Dorsolateral prefrontal cortex (tissue), 122 donors: ENCODE measurements at places on chromosomes 12 and 14. TPM values are rescaled to one million over a fixed set of nuclear protein-coding genes. Genes with fewer than 3 reads are reported as not detected.

DNA sequence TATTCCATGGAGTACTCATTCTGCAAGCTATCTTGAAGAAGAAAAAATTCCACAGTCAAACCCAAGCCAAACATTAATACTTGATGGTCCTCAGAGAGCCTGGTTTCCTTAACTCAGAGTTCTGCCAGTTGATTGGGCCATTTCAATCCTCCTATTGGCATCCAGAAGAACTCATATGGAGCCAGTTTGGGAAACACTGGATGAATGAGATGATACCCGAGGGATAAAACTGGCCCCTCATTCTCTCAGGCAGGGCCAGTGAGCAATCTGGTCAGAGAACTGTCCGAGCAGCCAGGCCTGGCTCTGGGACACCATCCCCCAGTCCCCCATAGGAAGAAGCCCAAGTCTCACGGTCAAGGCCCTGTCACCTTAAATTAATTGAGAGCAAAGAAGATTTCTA lies 48.8 kb downstream of the NUAK1 start:
- no peak for DNase-seq

- DNase-seq: no peak
Measured at GRCh38 chr12:100141666-100141997, 1.0 kb downstream of the BLTP3B start.

DNA sequence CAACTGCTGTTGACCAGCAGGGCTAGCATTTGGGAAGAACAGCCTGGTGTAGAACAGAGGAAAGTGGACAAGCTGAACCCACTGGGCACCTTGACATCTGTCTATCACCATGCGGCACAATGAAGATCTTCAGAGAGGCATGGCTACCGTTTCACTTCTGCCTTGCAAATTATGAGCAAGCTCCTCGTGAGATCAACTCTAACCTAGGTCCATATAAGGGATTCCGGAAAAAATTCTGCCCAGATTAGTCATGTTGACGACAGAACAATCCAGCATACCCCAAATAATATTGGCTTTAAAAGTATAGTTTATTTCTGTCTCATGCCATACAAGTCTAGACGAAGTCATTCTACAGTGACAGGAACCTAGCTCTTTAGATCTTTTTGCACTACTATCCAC lies 91.6 kb upstream of the ATF7IP start:
- no peak for DNase-seq

- DNase-seq: no peak
Measured at GRCh38 chr12:45655743-45656142, 73.8 kb upstream of the ARID2 start.

DNA sequence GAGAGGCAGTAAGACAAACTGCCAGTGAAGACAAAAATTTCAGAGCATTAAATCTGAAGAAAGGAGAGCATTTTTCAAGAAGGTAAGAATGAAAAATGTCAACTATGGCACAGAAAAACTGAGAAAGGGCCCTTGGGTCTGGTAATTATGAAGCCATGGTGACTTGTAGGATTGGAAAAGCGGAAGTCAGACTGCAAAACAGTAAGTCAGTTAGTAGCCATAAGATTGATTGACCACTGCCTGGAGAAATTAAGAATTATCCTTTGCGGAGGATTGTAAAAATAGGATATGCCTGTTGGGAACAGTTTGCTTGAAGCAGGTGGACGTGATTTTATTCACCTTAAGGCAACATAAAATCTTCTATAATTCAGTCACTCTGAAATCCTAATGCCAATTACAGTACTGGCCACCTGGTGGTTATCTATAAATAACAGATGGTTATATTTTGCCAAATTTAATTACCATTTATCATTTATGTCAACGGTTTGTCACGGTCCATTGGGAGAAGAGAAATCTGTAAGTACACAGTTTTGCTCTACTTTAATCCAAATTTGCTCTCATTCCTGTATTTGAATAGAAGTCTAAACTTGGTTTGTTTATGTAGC lies 127.1 kb upstream of the CNTN1 start:
- no peak for DNase-seq

- DNase-seq: no peak
Measured at GRCh38 chr12:61291647-61292046, 968.6 kb upstream of the USP15 start.

DNA sequence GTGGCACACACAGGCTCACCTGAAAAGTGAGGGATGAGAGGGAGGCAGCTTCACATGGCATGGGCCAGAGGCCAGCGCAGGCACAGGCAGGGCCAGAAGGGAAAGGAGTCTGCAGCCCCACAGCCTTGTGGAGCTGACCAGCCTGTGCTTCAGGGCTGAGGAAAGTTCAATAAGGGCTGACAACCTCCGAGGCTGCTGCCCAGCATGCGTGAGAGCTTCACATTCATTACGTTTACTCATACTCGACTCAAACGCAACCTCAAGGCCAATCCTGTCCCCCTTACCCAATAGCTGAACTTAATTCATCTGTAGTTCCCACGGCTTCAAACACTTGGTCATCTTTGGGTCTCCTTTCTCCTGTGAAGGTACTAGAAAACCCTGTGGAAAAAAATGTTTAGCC lies 4.8 kb downstream of the MMAB start:
- no peak for DNase-seq

GRCh38 chr12:58695263-58695662 lies 225.0 kb downstream of the LRIG3 start:
- DNase-seq: no peak

- DNase-seq: no peak
Measured at GRCh38 chr12:83514372-83514771, 827.7 kb downstream of the TMTC2 start.

GRCh38 chr12:58988643-58989344 lies 68.5 kb upstream of the LRIG3 start:
- no peak for DNase-seq

DNA sequence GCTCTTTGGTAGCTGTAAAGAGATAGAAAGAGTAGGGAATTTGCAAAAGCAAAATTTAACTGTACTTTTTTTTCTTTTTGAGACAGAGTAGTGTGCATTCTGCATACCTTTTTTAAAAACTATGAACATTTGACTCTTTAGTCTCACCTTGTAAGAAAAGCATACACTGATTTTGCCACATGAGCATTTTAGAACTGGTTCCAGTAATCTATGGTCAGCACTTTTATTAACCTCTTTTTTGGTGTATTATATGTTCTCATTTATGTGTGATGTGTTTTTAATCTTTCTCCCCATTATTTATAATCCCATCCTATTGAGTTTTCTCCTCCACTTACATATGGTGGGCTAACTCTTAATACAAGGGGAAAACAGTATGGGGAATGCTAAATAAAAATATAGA lies 1111.4 kb downstream of the FLRT2 start:
- no peak for DNase-seq

DNA sequence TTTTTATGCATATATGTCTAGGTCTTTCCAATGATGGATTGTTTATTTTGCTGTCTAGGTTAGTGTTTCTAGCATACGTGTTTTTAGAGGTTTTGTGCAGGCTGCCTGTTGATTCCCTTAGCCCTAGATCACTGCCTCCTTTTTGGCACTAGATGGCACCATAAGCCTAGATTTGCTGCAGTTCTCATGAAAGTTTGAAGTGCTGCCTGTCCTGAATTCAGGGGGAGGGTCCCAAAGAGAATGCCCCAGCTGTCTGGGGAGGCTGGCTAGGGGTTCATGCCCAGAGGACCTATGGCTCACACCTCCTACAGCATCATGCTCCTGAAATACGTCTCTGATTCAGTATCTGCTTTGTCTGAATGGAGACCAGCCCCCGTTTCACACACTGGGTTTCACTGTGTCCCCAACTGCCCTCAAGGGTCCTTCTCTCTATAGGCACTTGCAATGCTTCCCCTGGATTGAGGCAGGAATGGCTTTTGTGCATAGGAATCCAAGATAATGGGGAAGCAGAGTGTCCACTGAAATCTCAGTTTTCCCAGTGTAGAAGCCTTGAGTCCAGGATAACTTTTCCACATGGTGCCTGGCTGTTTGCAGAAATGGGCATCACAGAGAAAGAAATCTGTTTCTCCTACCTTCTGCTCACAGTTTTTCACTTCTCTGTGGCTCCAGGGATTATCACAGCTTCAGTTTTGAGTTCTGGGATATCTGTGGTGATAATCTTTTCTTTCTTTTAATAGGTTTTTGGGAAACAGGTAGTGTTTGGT lies 14.2 kb upstream of the TXNRD1 start:
- DNase-seq: peak; percentile 24

DNA sequence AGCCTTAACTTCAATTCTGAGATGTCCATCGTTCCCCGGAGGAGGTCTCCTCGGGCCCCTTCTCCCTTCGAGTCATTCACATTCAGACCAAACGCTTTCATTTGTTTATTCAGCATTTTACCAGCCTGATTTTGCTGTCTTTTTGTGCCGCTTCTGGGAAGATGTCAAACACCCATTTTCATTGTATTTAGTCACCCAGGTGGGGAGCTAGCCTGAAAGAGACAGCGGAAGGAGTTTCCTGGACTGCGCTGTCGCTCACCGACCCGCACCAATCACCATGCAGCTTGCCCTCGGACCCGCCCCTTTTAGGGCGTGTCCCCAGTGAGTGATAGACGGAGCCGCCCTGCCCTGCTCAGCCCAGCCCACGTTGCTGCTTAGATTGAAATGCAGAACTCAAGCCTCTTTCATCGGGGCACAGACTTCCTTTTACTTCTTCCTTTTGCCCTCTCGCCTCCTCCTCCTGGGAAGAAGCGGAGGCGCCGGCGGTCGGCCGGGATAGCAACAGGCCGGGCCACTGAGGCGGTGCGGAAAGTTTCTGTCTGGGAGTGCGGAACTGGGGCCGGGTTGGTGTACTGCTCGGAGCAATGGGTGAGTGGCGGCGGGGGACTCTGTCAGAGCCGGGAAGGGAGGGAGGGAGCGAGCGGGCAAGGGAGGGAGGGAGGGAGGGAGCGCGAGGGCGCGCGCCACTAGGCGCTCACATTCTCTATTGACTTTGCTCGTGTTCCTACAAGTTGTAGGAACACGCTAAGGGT lies at the start of gene PAX9:
Gene PAX9, plus strand, starts transcription at position 355 of the 752 bp plus-strand sequence. Its CDS starts 230 bp downstream, at position 585.
- no peak for DNase-seq

GRCh38 chr12:53989227-53990113 lies 4.5 kb downstream of the HOXC10 start:
- no peak for DNase-seq

DNA sequence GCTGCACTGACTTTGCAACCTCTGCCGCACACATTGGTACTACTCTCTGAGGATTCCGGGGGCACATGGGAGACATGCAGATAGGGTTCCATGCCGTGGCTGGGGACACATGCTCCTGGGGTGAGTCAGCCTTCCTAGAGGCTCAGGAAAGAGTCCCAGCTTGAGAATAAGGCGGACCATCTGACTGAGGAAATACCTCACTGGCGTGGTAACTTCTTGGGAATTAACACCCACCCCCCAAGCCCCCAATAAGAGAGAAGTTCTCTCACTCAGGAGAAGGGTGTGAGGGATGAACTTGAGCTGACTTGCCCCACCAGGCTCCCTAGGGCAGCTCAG lies 23.2 kb downstream of the PLXNC1 start:
- DNase-seq: no peak

DNA sequence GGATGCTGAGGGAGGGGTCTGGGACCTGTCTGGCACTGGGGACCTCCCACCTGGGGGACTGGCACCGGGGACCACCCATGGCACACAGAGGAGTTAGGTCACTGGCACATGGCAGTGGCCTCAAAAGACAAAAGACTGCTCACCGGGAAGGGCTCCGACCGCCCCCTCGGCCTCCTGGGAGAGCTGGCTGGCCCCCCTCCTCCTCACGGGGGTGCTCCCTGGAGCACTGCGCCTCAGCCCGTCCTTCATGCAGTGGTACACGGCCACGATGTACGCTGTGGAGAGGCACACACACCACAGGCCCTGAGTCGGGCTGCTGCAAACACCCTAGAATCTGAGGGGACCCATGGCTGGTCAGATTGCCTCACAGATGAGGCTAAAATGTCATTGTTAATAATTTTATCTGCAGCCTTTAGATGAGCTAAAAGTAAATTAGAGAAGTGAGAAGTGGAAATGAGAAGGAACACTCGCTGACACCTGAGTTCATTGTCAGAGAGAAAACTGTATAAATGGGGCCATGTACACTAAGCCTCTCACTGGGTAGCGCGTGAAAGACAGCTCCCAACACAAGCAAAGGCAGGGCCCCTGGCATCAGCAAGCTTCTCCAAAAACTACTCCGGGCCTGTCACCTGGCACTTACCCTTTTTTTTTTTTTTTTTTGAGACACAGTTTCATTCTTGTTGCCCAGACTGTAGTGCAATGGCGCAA lies 14.1 kb downstream of the P2RX2 start:
- DNase-seq: no peak

GRCh38 chr14:26775765-26776563 lies 178.1 kb upstream of the NOVA1 start:
- no peak for DNase-seq

- no peak for DNase-seq
Measured at GRCh38 chr14:95685978-95686922, at the start of gene TCL1B. TSS of gene TCL1B (plus strand) at chr14:95686426. CDS start at chr14:95686468, 42 bp downstream.

DNA sequence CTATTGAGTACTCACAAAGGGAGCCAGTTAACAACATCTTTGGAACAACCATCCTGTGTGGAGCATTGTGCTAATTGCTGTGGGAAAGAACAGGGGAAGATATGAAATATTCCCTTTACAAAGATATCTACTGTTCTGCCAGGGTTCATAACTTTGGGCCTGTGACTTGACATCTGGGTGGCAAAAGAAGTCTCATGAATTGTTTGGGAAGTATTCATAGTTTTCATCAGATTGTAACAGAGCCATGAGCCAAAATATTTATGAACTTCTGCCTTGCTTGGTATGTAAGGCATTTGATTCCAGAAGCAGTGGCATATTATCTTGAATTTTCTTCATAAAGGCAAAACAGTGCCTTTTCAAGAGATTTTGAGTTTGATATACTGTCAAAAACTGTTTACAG lies 816.2 kb downstream of the DIO2 start:
- DNase-seq: no peak

DNA sequence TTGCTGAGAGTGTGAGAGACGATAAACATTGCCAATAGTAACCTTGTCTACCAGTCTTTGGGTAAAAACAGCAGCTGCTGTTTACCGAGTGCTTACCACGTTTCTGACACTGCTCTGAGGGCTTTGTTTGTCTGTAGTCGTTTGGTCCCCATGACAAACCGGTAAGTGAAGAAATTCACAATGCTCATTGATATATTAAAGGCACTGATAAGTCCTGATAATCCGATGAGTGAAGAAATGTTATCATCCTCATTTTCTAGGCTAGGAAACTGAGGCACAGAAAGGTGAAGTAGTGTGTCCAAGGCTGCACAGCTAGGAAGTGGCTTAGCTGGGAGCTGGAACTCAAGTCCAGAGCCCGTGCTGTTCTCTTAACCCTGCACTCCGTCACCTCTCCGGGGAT lies 138.6 kb downstream of the SCARB1 start:
- DNase-seq: no peak

- no peak for DNase-seq
Measured at GRCh38 chr14:31945074-31945613, 132.0 kb upstream of the ARHGAP5 start.

- no peak for DNase-seq
Measured at GRCh38 chr12:94405413-94406116, 54.1 kb downstream of the CEP83 start.

- peak; percentile 66 for DNase-seq
Measured at GRCh38 chr12:51591016-51591901, at the start of gene SCN8A. TSS of gene SCN8A (plus strand) at chr12:51591233. CDS start at chr12:51662818, 71,585 bp downstream.

GRCh38 chr12:25775968-25776367 lies 182.5 kb upstream of the RASSF8 start:
- no peak for DNase-seq

- DNase-seq: no peak
Measured at GRCh38 chr14:34843011-34843554, 32.1 kb downstream of the BAZ1A start.

The SIX6 gene
- not detected for total RNA-seq

The PAWR gene
- 6.6 TPM for total RNA-seq

The CLEC2B gene
- 3.7 TPM for total RNA-seq

The ZC2HC1C gene
- 5.4 TPM for total RNA-seq

The WSCD2 gene
- total RNA-seq: 58.0 TPM

The PKP2 gene
- total RNA-seq: 4.7 TPM

The CLBA1 gene
- 9.5 TPM for total RNA-seq
